ENCODE measurements at places on chromosomes 1 and 21.

DNA sequence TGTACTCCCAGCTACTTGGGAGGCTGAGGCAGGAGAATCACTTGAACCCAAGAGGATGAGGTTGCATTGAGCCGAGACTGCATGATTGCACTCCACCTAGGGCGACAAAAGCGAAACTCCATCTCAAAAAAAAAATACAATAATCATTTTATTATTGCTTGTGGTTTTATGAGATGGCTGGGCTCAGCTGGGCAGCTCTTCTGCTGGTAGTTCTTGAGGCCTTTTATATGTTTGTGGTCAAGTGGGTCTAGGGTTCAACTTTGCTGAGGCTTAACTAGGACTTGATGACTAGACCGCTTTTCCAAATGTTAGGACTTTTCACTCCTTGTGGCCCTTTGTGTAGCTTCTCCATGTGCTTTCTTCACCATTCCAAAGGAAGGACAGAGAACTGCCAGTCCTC lies 53.2 kb downstream of the SLC35F3 start:
- DNase-seq, result no peak

DNA sequence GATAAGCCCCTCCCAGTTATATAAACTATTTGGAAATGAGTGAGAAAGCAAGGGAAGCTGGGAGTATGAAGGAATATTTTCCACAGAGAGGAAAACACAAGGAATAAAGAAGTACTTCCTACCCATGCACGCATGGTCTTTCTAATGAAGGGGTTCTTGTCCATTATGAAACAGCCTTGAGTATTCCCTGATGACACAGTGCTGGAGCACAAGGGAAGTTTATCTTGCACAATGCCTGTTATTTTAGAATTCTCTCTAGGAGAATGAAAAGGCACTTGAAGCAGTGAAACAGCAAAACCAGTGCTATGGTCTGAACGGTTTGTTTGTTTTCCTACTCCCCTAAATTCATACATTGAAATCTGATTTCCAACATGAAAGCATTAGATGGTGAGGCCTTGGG lies 38.6 kb upstream of the ADAMTS1 start:
- DNase-seq, result no peak

- DNase-seq, result no peak
Observed at GRCh38 chr1:86616871-86617270, 70.0 kb downstream of the CLCA4 start.

GRCh38 chr1:16418823-16419425 lies 18.3 kb downstream of the SPATA21 start:
- DNase-seq, result no peak

- DNase-seq, result no peak
Observed at GRCh38 chr1:182611326-182611725, 7.1 kb upstream of the RGS16 start.

GRCh38 chr1:63920154-63921117 lies 146.6 kb downstream of the ROR1 start:
- no peak for DNase-seq

- no peak for DNase-seq
Observed at GRCh38 chr1:154434346-154435085, 29.4 kb downstream of the IL6R start.

Data from CD4-positive, alpha-beta T cell (primary cell).